ENCODE measurements at places on chromosomes 5 and 9.

DNA sequence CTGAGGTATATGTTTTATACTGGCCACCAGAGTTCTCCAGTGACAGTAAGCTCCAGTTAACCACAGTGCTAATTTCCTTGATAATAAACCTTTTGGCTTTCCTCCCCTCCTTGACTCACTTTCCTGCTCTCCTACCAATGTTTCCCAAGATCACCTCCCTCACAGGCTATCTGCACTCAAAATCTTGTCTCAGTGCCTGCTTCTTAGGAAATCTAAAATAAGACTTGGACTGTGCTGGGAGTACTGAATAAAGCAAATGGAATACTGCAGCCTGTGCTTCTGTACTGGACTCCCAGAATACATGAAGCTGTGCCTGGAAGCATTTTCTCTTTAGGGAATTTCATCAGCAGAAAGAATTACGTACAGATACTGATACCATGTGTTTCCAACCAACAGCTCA is 1.7 kb upstream of the DCP2 start:
- DNase-seq = no peak

- no peak for DNase-seq
Measured at GRCh38 chr5:104817127-104817526, 1254.5 kb upstream of the NUDT12 start.

GRCh38 chr5:112142769-112143270 is 276.3 kb downstream of the EPB41L4A start:
- no peak for DNase-seq

- no peak for DNase-seq
Measured at GRCh38 chr9:18274693-18275092, 199.3 kb upstream of the ADAMTSL1 start.

GRCh38 chr9:6788162-6789016 is 30.6 kb downstream of the KDM4C start:
- no peak for DNase-seq

DNA sequence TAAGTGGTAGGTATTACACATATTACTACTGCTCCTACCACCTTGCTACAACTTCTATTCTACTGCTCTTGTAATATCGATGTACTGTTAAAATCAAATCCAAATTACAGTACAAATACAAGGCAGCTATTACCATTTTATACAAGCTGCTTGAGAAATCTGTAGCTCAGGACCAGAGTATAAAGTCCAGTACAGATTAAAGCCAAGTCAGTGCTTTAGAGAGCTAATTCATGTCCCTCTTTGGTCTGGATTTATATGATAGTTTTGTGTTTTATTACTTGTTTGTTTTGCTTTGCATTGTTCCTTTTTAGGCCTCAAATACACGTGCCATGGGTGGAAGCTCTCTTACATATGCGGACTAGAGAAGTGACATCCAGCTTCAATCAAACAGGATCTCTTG is 75.8 kb downstream of the DPYSL3 start:
- DNase-seq = no peak

DNA sequence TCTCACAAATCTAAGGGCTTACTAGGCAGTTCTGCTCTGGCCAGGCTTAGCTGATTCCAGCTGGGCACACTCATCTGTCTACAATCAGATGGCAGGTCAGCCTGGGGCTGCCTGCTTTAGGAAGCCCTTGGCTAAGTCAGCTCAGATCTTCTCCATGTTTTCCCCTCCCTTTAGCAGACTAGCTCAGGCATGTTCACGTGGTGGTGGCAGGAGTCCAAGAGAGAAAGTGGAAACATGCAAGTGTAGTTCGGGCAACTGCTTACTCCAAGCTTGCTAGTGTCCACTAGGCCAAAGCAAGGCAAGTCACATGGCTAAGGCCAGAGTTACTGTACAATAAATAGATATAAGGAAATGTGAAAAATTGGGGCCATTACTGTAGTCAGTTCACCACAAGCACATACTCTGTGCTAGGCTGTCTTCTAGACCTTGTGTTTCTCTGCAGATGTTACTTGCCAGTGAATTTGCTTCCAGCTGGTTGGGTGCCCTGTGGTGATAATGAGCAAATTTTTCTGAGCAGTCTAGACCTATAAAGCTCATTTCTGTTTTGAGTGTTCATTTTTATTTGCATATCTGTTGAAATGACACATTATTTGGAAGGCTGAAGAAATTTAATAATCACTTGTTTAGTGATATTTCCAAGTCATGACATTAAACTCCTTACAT is 38.3 kb downstream of the RECK start:
- peak; percentile 56 for DNase-seq

DNA sequence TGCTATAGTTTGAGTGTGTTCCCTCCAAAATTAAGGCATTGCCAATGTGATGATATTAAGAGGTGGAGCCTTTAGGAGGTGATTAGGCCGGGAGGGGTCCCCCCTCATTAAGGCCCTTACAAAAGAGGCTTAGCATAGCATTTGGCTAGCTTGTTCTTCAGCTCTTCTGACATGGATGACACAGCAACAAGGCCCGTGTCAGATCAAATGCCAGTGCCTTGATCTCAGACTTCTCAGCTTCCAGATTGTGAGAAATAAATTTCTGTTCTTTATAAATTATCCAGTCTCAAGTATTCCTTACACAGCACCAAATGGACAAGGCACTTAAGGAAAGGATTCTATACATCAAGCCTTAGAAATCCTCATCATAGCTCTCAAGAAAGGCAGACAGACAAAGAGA is 31.8 kb downstream of the SLC38A9 start:
- DNase-seq = no peak

- no peak for DNase-seq
Measured at GRCh38 chr5:76483433-76483832, 80.3 kb downstream of the IQGAP2 start.

- no peak for DNase-seq
Measured at GRCh38 chr9:38000332-38000731, 68.7 kb downstream of the SHB start.

DNA sequence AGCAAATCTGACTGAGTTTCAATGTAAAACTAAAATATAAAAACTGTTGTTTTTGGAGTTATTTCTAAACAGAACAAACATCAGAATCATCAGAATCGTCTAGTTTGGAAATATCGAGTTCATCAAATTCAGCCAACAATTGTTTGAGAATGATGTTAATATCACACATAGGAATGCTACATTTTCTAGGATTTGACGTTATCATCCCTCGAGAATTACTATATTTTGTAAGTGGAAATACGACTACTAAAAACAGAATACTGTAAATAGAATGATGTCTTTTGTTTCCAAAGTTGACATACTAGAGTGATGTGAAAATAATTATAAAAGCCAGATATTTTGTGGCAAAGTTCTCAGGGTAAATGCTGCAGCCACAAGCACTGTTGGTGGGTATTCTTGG is 805.9 kb downstream of the TLE1 start:
- no peak for DNase-seq

DNA sequence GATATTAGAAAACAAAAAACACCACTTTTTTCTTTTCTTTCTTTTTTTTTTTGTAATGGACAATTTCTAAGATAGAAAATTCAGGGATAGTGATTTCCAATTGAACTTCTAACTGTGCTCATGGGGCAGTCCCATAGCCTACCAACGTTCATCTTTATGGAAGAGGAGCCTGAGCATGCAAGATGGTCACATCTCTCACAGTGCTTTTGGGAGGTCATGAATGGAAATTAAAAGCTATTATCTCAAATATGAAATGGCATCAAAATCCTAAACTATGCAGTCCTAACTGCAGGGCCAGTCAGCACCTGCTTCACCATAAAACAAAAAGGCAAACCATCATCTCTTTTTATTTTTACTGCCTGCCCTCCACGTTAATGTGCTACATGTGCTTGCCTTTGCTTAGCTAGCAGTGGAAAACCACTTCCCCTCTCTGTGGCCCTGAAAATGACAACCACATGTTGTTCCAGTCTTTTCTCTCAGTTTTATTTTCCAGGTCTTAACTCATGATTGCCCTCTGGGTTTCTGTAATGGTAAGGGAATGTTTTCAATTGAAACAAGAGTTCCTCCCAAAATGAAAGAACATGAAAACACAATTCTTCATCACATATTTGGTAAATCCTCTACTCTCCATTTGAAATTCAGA is 16.7 kb downstream of the IFNB1 start:
- DNase-seq = no peak

DNA sequence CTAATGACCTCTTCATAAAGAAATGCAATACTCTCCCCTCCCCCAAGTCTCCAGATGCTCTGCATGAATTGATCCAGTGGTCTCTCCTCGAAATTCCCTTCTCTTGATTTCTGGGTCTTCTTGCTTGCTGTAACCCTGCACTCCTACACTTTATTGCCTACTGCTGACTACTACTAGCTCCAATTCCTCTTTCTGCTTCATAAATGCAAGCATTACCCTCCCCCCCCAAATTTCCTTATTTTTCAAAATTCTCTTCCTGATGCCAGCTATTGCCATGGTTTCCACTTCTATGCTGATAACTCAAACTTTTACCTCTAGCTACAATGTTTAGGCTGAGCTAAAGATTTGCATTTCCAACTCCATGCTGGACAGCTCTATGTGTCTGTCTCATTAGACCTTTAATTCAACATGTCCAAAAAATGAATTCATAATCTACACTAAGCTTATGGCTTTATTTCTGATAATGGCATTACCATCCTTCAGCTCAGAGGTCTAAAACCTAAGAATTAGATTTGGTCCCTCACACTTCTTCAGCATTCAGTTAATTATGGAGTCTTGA is 1.4 kb downstream of the ZBTB26 start:
- no peak for DNase-seq

DNA sequence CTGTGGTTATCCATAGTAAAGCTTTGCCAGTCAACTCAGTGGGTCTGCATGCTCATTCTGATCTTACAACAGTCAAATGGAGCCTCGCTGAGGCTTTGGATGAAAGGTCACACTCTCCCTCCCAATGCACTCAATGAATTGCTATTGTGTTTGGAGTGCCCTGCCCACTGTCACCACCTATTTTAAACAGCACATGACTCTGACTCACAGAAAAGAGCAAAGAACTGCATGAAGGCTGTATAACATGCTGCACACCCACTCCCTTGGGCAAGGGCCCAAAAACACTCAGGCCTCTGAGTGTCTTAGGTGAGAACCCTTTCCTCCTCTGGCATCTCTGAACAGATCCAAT is 118.7 kb upstream of the CCDC112 start:
- DNase-seq = no peak
